ENCODE measurements at places on chromosomes 6 and 20.

DNA sequence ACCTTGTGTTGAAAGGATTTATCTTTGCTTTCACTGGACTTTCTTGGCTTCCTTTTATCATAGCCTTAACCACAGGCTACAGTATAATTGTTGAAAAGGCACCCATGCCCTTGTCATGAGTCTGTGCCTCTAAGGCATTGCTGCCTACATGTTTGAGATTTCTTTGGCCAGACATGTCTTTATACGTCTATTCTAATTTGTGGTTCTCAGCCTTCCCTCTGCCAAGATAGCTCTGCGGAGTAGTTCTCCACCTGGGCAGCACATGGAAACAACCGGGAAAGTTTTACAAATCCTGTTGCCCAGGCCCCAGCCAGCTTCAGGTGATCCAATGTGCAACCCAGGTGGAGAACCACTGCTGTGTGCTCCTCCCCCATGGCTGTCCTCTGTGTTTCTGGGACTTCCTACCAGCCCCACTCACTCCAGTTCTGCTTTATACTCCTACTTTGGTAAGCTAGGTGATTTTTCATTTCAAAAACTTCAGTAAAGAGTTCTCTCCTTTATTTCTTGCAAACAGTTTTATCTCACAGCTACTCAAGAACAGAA is 159.6 kb upstream of the MYLIP start:
- DNase-seq, result no peak

DNA sequence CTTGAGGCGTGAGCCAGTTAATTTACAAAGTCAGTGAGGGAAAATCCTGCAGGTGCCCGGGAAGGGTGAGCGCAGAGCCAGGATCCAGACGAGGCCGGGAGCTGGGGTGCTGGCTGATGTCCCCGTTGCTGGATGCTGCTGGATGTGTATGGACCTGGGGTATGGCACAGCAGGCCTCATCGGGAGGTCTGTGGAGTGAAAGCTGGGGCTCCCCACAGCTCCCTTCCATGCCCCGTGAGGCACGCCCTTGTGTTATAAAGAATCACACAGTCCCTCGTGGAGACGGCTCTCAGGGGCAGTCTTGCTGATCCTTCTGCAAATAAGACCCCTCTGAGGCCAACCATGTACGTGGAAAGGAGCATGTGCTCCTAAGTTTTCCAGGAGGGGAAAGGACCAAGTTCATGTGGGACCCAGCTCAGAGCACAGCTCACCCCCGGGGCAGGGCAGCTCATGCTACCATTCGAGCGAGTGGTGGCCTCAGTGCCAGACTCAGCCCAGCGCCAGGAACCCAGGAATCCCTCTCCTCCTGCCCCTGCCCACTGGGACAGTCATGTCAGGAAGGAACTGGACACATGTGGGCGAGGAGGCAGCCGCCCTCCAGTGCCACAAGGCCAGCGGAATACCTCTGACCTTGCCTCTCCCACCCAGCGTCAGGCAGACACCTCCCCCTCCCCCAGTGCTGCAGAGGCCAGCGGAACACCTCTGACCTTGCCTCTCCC is 97.5 kb downstream of the CDH4 start:
- DNase-seq, result no peak

DNA sequence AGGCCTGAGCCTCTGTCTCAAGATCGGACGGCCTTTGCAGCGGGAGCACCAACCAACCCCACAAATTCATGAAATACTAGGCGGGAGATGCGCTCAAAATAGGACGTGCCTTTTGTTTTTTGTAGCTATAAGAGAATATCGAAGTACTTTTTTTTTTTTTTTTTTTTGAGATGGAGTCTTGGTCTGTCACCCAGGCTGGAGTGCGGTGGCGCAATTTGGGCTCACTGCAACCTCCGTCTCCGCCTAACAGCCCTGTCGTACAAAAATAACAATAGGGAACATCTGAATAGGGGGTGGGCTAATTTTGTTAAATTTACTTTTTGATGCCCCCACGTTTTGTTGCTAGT is 5.9 kb upstream of the TUBB2A start:
- no peak for DNase-seq

GRCh38 chr20:53291548-53291947 is 302.1 kb downstream of the ZNF217 start:
- no peak for DNase-seq

- no peak for DNase-seq
Observed at GRCh38 chr20:54510541-54511129, 35.2 kb downstream of the DOK5 start.

GRCh38 chr6:53943395-53943794 is 148.6 kb downstream of the LRRC1 start:
- DNase-seq, result no peak

DNA sequence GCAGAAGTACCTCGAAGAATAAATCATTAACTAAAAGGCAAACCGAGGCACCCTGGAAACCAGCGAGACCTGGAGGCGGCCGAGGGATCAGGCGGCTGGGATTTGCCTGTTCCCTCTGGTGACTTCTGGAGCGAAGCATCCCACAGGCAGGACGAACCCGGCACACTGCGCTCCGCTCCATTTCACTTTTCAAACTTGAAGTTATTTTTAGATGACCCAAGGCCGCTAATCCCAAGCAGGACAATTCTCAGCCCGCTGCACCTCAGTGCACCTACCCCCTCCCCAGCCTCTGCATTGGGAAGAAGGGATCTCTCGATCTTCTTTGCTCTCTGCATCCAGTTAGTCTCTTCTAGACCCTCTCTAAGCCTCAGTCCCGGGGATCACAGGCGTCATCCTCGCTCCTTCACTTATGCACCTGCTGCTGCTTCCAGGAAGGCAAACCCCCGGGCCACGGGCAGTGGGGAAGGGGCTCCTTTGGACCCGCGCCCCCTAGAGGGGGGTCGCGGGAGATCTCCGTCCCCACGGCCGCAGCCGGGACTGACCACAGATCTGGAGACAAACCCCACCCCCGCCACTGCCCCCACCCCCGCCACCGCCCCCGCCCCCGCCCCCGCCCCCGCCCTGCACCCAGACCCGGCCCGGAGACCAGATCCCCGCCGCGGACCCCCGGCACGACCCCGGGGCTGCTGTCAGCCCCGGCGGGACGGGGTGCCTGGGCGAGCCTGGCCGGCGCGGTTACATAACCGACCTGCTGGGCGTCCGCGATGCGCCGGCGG is 636 bp downstream of the RCAN2 start:
- no peak for DNase-seq

DNA sequence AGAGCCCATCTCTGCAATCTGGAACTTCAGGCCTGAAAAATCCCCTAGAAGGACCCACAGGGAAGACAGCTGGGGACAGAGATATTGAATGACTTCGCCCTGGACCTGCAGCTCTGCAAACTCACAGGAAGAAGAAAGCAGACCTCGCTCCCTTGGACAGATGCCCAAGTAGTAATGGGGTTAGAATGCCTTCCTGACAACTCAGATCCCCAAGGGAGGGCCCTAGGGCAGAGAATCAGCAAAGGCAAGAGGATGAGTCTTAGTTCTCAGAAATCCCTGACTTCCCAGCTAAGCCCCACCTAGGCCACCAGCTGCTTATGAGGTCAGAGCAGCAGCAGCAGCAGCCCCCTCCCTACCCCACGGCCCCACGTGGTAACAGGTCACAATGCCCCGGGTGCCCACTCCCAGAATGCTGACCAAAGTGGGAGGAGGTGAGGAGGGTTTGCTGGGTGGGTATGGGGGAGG is at the start of gene C20orf141:
TSS of gene C20orf141 (plus strand) at position 401 of the 465 bp plus-strand sequence. CDS start 198 bp downstream, outside the sequence.
- DNase-seq, result no peak

GRCh38 chr20:34712525-34713192 is 8.5 kb downstream of the TP53INP2 start:
- no peak for DNase-seq

GRCh38 chr20:14832630-14833029 is 495.2 kb upstream of the FLRT3 start:
- no peak for DNase-seq

DNA sequence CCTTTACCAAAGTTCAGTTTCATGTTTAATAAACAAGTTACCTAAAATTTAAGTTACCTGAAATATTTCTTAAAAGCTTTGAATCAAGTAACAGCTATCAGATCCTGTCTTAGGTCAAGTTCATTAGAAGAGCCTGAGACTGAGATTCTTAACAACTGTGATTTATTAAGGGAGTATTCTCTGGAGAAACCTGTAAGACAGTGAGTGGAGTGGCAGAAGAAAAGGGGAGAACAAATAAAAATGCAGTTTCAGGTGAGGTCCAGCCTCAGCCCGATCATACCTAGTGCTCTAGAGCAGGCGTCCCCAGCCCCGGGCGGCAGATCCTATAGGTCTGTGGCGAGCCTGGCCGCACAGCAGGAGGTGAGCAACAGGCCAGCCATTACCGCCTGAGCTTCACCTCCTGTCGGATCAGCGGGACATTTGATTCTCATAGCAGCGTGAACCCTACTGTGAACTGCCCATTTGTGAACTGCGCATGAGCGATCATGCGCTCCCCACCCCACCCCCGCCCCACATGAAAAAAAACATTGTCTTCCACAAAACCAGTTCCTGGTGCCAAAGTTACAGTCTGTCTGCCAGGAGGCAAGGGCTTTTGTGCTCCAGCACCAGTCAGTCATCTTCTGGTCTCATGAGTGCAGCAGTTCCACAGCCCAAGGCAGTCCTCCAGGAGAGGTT is 59.2 kb upstream of the ADGRB3 start:
- no peak for DNase-seq

DNA sequence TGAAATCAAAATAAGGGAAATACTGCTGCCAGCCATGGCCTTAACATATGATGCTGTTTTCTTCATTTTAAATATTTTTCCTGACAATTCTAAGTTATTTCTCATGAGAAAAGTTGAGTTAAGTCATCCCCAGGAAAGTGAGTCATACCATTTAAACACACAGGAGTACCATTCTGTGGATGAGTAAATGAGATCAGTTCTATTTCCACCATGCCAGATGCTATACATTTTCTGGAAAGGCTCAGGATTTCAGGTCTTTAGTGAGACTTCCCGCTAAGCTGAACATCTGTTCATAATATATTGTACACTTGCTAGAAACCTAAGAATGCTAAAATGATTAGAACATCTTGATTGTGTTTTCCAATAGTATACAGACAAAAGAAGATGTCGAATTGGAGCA is 256.2 kb upstream of the MANEA start:
- DNase-seq, result no peak

- DNase-seq, result no peak
Observed at GRCh38 chr20:20546402-20546801, 166.0 kb downstream of the RALGAPA2 start.

- no peak for DNase-seq
Observed at GRCh38 chr6:43447604-43448003, 7.7 kb downstream of the DLK2 start.

DNA sequence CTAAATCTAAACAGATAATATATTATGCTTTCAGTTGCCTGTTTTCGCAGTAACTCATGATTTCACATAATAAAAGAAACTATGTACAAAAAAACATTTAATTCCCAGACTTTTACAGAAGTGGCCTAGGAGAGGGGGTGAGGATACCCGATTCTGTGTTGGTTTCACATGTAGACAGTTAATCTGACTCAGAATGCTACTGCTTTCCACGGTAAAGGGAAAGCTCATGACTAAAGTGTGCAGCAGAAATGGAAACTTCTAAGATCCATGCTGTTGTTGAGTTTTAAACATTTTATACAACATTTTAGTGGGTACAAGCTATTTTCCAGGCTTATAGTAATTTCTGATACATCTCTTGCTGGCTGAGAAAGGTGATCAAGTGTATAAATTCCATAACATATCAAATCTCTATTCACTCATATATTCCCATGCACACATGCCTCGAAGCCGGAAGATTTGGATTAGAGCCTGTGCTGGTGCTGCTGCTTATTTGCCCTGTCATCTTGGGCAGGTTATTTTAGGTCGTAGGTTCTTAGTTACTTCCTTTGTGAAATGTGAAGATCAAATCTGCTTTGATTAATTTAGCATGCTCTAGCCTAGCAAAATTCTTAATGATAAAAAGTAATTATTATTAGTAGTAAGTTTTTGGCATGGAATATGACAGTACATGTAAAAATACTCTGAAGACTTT is 896.7 kb upstream of the MAP3K7 start:
- no peak for DNase-seq

- no peak for DNase-seq
Observed at GRCh38 chr6:15430186-15430585, 184.3 kb downstream of the JARID2 start.

DNA sequence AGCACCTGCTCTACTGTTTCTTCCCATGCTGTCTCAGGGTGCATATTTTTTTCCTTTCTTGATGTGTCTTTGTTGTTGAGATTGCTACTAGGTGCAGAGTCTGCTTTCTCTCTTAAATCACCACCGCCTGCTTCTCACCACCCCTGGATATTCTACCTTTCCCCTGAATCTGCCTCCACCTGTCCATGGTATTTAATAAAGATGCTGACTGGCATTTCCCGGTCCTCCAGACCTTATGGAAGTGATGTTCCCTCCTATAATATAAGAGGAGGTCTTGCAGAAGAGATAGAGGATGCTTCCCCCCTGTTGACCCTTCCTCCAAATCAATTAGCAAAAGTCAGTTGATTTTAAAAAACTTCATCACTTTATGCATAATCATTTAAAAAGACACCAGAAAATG is 107.9 kb upstream of the IYD start:
- DNase-seq, result no peak

- DNase-seq, result no peak
Observed at GRCh38 chr6:56663344-56663743, 20.7 kb upstream of the DST start.

DNA sequence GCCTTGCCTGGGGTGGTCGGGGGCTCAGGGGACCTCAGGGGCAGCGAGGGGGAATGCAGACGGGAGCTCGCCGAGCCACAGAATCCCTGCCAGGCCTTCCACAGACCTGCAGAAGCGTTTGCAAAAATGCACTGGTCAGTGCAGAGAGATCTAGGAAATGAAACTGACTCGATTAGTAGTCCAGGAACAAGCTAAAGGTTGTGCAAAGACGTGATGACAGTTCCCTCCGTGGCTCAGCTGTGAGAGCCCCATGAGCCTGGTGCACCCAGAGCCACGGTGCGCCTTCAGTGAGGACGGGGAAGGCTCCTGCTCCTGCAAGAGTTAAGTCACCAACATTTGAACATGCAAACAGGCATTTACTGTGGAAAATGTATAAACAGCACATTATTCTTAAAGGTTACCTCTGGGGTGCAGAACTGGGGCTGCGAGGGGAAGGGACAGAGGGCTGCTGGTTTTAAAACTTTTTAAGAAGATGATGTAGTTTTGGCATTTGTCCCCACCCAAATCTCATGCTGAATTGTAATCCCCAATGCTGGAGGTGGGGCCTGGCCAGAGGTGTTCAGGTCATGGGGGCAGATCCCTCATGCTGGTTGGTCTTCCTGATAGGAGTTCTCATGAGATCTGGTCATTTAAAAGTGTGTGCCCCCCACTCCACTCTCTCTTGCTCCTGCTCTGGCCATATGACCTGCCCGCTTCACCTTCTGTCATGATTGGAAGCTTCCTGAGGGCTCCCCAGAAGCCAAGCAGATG is 147.3 kb downstream of the DLL1 start:
- DNase-seq, result no peak

GRCh38 chr6:149114167-149114566 is 203.3 kb upstream of the TAB2 start:
- no peak for DNase-seq

DNA sequence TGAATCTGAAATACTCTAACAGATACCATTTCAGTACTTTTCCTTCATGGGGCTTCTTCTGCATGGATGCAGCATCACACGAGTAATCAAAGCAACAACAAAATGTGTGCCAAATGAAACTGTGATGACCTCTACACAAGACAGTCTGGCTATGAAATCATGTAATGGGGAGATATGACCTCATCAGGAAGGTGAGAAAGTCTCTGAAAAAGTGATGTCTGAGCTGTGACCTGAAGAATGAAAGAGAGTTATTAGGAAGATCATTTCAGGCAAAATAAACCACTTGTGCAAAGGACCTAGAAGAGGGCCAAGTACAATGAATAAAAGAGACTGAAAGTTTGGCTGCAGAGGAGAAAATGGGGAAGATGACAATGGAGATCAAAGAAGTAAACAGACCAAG is 182.8 kb downstream of the PTPRK start:
- no peak for DNase-seq
